Smooth muscle cell of the pulmonary artery (primary cell): ENCODE measurements at places on chromosomes 3 and 15. TPM values are rescaled to one million over a fixed set of nuclear protein-coding genes. Genes with fewer than 3 reads are reported as not detected.

Gene PLSCR5
- total RNA-seq = not detected in 2 replicates

Gene DNASE1L3
- 0.07 TPM in 1 of 2 replicates, not detected in the other for total RNA-seq

Gene ADIPOQ
- total RNA-seq = not detected in 2 replicates

Gene CHL1
- 0.07 TPM in 1 of 2 replicates, not detected in the other for total RNA-seq

Gene ECE2
- total RNA-seq = 0.17 TPM in 1 of 2 replicates, not detected in the other

Gene LRRC2
- total RNA-seq = 0.36 and 1.5 TPM in 2 replicates

Gene BNC1
- 0.91 and 21.4 TPM in 2 replicates for total RNA-seq

Gene C3orf20
- total RNA-seq = under 0.01 and 0.07 TPM in 2 replicates

Gene TKT
- 467 and 693 TPM in 2 replicates for total RNA-seq

Gene OIP5
- 0.56 and 2.0 TPM in 2 replicates for total RNA-seq

Gene ISG20
- total RNA-seq = 2.2 and 4.0 TPM in 2 replicates

Gene VPS13C
- total RNA-seq = 71.1 and 72.9 TPM in 2 replicates

Gene TEX9
- total RNA-seq = 3.1 and 5.7 TPM in 2 replicates

Gene CGNL1
- total RNA-seq = 5.3 and 8.0 TPM in 2 replicates

Gene ZKSCAN7
- total RNA-seq = 4.8 and 5.5 TPM in 2 replicates

Gene GLDN
- 3.3 and 3.7 TPM in 2 replicates for total RNA-seq
